Stimulated activated CD8-positive, alpha-beta memory T cell treated with anti-CD3 and anti-CD28 coated beads, Interleukin-4, amount 100 ng/mL, for 1 hour (primary cell): ENCODE measurements at places on chromosomes 7 and 10.

DNA sequence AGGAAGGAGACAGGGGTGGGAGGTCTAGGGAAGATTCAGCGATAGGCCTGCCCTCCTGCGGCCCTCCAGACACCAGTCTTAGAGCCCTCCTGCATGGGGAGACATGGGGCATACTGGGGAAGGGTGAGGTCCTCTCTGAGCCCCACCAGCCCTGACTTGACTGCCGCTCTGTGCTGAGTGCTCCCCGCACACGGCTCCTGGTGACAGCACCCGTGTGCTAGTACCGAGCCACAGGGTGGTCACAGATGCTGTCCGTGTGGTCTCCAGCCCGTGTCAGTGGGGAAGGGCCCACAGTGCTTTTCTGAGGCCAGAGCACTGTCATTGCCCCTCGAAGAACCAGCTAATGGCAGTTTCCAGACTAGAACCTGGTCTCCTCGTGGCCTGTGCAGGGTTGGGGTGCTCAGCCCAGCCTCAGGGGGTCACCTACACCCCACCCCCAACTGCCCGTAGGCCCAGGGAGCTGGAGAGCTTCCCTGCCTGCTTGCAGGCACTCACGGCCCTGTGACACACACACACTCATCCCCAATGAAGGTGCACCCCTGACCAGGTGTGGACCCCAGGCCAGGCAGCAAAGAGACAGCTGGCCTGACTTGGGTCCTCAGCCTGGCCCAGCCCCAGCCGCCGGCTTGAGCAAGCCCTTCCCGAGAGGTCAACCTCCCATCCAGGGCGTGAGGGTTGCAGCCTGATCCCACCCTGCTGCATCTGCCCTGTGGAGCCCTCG is 86.0 kb upstream of the RET start:
- DNase-seq, result no peak

DNA sequence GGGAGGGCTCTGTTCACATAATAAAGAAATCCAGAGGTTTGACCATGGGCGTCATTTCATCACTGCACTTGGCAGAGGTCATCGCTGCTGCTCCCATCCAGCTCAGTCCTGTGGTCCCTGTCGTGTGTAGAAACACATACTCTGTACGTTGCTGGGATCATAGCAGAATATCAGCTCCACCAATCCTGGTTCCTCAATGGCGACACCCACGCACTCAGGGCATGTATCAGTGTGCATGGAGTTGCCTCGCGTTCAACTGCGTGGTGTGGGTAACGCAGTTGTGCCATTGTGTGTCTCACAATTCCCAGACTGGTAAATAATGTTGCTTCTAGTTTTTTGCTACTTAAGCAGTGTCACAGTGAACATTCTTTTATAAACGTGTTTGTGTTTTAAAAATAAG is 111.1 kb downstream of the LHPP start:
- no peak for DNase-seq

GRCh38 chr10:75736889-75737579 is 305.6 kb downstream of the LRMDA start:
- no peak for DNase-seq

- DNase-seq, result no peak
These were observed 1.1 kb downstream of the TTYH3 start for GRCh38 chr7:2632733-2633537.

GRCh38 chr7:17040716-17041115 is 158.9 kb upstream of the AGR3 start:
- DNase-seq, result no peak

GRCh38 chr10:63008491-63008890 is 124.6 kb upstream of the NRBF2 start:
- DNase-seq, result no peak

GRCh38 chr10:120415709-120416330 is 41.2 kb upstream of the PLPP4 start:
- DNase-seq, result no peak

DNA sequence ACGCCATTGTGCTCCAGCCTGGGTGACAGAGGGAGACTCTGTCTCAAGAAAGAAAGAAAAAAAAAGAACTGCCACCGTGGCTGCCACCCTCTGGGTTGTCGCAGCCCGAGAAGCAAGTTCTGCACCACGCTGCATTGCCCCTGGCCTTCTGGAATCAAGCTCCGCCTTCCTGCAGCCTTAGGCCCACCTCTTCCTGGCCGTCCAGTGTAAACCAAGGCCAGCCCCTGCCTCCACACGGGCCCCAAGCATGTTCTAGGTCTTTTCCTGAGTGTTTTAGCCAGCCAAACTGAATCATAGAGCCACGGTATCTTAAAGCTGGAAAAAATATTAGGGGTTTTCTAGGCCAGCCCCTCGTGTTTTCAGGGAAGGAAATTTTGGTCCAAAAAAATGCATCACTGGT is 188.9 kb downstream of the CCDC3 start:
- DNase-seq, result no peak

- DNase-seq, result no peak
These were observed 2.4 kb upstream of the LDB3 start for GRCh38 chr10:86665868-86666267.

GRCh38 chr7:55066524-55066923 is 47.7 kb downstream of the EGFR start:
- no peak for DNase-seq

- DNase-seq, result no peak
These were observed 302.2 kb downstream of the RPS24 start for GRCh38 chr10:78335691-78336401.

GRCh38 chr7:149422914-149423301 is 38.0 kb downstream of the ZNF777 start:
- DNase-seq, result no peak

GRCh38 chr10:42801135-42801534 is 18.5 kb downstream of the BMS1 start:
- DNase-seq, result no peak

DNA sequence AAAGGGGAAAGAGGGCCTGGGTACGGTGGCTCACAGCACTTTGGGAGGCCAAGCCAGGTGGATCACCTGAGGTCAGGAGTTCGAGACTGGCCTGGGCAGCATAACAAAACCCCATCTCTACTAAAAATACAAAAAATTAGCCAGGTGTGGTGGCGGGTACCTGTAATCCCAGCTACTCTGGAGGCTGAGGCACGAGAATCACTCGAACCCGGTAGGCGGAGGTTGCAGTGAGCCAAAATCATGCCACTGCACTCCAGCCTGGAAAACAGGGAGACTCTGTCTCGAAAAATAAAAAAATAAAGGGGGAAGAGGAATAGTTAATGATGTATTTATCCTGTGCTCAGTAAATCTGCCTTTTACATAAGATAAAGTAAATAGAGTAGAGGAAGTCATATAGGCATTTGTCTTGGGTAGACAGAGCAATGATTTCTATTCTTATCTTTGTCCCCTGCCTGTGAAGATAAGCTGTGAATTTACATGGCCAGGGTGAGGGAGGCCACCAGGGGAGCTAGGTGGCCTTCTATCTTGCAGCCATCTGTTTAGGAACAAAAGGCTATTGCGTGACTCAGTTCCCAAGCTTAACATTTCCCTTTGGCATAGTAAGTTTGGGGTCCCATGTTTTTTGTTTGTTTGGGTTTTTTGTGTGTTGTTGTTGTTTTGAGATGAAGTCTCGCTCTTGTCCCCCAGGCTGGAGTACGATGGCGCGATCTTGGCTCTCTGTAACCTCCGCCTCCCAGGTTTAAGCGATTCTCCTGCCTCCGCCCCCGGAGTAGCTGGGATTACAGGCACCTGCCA is 73.2 kb upstream of the GTF2I start:
- DNase-seq, result no peak

- no peak for DNase-seq
These were observed 10.9 kb downstream of the GPR37 start for GRCh38 chr7:124754576-124755268.

DNA sequence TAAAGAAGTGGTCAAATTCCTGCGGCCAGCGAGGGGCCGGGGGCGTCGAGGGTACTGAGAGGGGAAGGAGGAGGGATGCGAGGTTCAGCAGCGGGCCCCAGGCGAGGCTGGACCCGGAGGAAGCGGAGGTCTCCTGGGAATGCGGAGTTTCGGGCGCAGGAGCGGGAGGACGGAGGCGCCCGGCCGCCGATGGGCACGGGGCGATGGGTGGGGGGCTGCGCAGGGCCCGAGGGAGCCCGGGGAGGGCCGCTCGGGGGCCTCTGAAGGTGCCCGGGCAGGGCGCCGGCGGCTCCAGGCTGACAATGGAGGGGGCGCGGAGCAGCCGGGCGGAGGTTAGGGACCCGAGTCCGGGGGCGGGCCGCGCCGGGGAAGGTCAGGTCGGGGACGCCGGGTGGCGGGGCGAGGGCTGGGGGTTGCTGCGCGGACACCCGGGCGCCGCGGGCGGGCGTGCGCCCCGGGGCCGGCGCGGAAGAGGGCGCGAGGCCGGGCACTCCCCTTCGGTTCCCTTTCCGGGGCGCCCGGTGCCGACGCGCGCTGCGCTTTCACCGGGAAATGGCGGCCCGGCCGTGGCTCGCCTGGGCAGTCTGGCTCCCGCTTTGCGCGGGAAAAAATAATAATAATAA is 683 bp downstream of the MACROH2A2 start:
- no peak for DNase-seq

DNA sequence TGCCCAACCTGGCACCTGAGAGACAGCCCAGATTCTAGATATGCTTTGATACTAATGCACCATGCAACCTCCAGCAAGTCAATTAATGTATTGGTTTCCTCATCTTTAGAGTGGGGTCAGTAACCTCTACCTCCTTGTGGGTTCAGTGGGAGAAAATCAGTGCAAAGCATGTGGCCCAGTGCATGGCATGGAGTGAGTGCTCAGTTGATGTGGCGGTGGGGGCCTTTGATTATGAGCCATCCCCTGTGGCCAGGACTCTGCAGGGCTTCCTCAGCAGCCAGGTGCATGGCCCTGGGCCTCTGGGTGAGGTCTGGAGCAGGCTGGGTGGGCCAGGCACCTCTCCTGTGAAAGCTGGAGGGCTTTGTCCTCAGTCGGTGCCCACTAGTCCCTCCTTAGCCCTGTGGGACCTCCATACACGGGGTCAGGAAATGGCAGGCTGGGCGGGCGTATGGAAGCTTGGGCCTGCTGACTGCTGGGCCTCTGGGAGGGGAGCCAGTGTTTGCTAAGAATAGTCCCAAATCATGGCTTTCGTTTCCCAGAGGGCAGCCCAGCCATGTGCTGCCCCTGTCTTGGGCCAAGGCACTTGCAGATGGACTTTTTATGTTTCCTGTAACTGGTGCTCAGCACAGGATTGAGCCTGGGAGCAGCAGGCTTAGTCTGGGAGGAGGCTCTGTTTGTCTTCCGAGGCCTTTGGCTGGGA is 3.4 kb downstream of the PALD1 start:
- DNase-seq, result no peak

DNA sequence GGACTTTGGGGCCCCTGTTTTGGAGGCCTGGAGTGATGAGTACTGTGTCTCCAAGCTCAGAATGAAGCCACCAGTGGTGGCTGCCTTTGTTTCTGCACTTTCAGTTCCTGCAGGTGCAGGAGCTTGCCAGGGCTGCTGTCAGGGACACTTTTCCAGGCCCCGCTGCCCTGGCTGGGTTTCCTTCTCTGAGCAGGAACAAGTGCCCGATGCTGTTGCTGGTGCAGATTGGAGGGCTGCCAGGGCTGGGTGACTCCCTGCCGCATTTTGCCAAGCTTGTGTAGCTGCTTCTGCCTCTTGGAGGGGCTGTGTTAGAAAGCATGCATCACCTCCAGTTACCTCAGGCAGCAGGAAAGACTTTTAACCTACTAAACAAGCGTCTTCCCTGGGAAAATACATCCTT is 211.1 kb downstream of the MGMT start:
- DNase-seq, result no peak

GRCh38 chr7:64946772-64947171 is 43.7 kb downstream of the ZNF273 start:
- no peak for DNase-seq

GRCh38 chr7:74306730-74307469 is 17.7 kb downstream of the CLIP2 start:
- no peak for DNase-seq

- DNase-seq, result no peak
These were observed 67.5 kb upstream of the IGFBP3 start for GRCh38 chr7:45988405-45989057.

DNA sequence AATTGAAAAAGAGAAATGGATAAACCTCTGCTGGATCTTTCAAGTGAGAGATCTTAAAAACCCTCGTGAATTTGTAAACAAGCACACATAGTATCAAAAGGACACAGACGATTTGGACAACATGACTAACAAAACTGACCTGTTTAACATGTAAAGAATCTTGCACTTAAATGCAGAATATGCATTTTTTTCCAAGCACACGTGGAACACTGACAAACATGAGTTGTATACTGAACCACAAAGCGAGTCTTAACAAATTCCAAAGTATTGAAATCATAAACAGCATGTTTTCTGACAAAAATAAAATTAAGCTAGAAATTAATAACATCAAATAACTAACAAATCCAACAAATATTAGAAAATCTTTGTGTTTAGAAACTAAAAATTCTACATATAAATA is 65.0 kb upstream of the ZNF746 start:
- no peak for DNase-seq

GRCh38 chr10:104966563-104967297 is 325.6 kb downstream of the SORCS3 start:
- no peak for DNase-seq

- no peak for DNase-seq
These were observed 104.0 kb downstream of the PON1 start for GRCh38 chr7:95220328-95220727.

GRCh38 chr7:11607686-11608085 is 224.3 kb downstream of the THSD7A start:
- DNase-seq, result no peak

DNA sequence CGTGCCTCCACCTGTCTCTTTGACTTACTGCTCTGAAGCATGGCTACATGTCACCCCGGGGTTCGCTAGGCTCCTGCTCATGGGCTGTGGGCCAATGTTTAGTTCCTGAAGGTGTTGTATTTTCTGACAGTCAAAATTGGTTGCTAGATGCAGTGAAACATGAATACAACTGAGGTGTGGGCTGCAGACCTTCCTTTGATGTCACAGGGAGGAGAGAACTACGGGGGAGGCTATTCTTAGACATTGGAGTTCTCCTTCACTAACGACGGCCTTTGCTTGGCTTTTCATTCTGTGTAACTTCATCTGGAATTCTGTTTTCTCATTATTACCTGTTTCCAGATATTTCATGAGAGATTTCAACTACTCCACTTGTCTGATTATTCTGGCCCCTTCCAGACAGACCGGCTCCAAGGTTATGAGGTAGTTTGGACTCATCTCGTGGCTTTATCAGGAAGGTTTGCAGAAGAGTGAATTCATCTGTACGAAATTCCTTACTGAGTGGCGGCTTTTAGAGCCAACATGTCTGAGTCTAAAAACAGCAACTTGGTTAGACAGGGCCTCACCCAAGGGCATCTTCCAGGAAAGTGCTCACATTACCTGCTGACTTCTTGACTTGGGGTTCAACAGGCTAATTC is 774.7 kb downstream of the SUGCT start:
- DNase-seq, result no peak

- no peak for DNase-seq
These were observed 1005.8 kb downstream of the NRG3 start for GRCh38 chr10:82880776-82881290.

DNA sequence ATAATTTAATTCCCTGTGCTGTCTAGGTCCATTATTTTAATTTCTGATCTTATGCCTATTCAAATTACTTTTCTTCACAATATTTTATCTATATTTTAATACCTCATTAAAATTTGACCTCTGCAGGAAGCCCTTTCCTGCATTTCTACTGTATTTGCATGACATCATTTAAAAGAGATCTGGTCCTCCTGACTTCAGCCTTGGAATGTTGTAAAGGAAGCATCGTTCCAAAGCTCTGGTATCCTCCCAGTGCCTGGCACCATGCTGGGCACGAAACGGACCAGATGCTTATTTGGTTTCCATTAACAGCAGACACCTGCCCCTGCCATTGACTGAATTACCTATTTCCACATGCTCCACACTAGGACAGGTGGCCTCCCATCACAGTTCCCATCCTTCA is 247.5 kb downstream of the KLF6 start:
- no peak for DNase-seq

GRCh38 chr7:57646219-57646900 is 196.4 kb downstream of the ZNF716 start:
- no peak for DNase-seq
